ENCODE measurements at places on chromosomes 4 and X. TPM values are rescaled to one million over a fixed set of nuclear protein-coding genes. Genes with fewer than 3 reads are reported as not detected.

GRCh38 chr4:155522201-155522600 lies 144.4 kb upstream of the GUCY1A1 start:
- DNase-seq = no peak

DNA sequence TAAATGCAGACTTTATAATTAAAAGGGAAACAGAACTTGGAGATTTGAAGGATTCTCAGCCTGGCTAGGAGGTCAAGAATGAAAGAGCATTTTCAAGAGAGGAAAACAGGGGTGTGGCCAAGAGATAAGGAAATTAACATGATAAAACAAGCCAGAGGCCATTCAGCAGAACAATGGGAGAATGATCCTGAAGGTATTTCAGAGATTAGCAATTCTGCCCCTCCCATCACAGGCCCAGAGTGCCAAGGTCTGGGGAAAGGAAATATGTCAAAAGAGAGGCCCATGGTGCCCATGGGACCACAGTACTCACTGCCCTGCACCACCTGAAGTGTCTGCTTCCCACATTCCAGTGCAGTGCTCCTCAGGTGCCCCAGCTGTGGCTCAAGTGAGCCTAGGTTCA lies 188.5 kb upstream of the STS start:
- no peak for DNase-seq

DNA sequence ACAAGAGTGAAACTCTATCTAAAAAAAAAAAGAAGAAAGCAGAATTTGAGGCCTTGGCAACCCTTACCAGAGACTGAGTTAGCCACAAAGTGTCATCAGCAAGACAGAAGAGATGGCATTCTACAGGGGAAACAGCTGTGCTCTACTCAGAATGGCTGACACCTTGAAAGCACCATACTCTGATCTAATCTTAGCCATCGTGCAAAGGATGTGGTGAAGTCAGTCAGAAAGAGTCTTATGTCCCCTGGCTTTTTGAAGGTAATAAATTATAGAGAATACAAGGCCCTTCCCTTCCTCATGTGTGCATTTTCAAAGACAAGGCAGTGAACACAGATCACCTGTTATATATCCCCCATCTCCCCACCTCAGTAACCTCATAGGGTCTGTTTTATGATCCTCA lies 13.2 kb downstream of the CLNK start:
- DNase-seq = no peak

DNA sequence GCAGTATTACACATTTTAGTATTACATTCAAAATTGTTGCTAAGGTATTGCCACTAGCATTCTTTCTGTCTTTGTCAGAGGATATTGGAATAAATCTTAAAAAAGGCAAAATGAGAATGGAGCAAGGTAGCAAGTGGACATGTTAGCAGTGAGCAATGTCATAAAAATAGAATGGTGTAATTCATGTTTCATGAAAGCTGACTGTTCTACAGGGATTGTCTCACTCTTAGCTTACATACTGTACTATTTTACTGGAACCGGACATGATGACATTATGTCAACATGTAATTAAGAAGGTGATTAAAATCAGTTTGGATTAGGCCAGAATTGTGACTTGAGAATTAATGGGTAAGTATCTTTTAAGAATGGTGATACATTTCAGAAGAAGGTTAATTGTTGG lies 1086.2 kb downstream of the STIM2 start:
- no peak for DNase-seq

- no peak for DNase-seq
Observed at GRCh38 chr4:70931347-70931746, 29.2 kb downstream of the MOB1B start.

GRCh38 chr4:122775039-122775438 lies 42.5 kb downstream of the BBS12 start:
- no peak for DNase-seq

GRCh38 chrX:12919620-12920019 lies 13.2 kb downstream of the TLR8 start:
- DNase-seq = no peak

DNA sequence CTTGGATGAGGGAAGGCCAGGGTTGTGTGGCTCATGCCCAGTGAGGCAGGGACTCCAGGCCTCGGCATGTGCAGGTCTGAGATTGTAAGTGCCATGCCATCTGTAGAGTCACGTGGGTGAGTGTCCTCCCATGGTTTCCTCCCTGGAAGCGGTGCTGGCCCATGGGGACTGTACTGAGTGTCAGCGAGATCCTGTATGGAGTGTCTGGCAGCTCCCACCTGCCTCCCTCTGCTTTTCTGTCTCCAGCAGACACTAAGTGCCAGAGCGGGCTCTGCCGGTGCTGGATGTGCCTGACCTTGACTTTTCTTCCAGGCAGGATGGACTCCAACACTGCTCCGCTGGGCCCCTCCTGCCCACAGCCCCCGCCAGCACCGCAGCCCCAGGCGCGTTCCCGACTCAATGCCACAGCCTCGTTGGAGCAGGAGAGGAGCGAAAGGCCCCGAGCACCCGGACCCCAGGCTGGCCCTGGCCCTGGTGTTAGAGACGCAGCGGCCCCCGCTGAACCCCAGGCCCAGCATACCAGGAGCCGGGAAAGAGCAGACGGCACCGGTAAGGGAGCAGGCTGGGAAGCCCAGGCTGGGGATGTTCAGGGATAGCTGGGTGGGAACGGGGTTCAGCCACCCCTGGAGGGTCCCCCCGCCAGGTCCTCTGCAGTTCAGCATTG lies 7.6 kb downstream of the WFS1 start:
- DNase-seq = no peak

- DNase-seq = no peak
Observed at GRCh38 chr4:168509786-168510185, 12.9 kb downstream of the PALLD start.

DNA sequence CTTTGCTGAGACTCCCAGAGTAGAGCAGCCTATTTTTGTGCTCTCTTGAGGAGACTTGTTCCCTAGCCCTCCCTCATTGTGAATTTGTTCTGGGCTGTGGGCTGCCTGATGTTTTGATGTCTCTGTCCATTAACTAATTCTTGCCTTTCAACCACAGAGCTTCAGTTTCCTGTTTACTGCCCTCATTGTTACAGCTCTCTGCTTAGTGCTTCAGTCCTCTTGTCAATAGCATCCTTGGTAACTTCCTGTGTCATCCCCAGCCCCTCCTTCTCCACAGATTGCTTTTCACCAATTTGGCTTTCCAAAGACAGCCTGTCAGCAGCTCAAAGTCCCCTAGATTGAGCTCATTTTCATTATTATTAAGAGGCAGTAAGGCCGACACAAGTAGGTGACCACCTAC lies 69.9 kb downstream of the COX7B2 start:
- no peak for DNase-seq

GRCh38 chrX:22742174-22742573 lies 257.6 kb upstream of the DDX53 start:
- DNase-seq = no peak

DNA sequence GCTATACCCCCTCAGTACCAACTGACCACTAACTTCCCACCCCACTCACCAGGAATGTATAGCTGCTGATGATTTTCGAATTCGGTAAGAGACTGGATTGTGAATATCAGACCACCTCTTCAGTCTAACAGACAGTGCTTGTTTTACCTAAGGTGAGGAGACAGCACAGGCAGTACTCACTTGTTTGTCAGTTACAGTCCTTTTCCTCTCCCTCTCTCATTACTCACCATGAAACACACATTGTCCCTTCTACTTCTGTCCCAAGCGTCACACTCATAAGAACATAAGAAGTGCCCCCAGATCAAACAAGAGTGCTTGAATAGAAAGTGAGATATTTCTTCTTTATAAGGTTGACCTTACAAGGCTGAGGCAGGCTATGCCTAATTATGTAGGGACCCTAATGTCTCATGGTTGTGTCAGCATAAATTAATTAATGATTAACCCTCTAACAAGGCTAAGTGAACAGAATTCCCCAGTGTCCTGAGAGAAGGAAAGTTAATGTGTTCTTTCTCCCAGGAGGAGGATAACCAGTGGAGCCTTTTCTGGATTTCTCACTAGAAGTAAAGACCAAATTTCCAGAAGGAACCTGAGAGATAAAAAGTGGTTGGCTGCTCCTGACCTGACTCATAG lies 32.2 kb downstream of the ZCCHC12 start:
- no peak for DNase-seq

- no peak for DNase-seq
Observed at GRCh38 chr4:65023081-65023480, 613.8 kb upstream of the TECRL start.

DNA sequence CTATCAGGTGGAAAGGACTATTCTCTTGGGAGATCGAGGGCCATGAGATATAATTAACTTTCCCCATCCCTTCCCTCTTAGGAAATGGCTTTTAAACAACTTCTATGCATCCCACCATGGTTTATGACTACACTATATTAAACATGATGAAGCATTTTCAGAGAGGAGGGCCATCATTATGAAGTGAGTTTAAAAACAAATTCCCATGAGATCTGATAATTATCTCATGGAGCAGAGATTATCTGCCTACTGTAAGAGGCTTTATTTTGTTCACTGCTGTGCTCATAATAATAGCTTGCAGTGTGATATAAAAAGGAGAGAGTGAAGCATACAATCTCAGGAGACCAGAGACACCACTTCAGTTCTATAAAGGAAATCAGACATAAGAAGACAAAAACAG lies 330.5 kb upstream of the ZFP42 start:
- DNase-seq = no peak

- peak; percentile 93 for DNase-seq
Observed at GRCh38 chr4:106315968-106316772, at the start of the genes AIMP1 and TBCK. AIMP1 (plus strand) TSS chr4:106316550; CDS start chr4:106325010, 8,460 bp downstream. TBCK (minus strand) TSS chr4:106316209; CDS start chr4:106308960, 7,249 bp downstream.

- DNase-seq = no peak
Observed at GRCh38 chr4:52376132-52376704, 282.9 kb downstream of the USP46 start.

DNA sequence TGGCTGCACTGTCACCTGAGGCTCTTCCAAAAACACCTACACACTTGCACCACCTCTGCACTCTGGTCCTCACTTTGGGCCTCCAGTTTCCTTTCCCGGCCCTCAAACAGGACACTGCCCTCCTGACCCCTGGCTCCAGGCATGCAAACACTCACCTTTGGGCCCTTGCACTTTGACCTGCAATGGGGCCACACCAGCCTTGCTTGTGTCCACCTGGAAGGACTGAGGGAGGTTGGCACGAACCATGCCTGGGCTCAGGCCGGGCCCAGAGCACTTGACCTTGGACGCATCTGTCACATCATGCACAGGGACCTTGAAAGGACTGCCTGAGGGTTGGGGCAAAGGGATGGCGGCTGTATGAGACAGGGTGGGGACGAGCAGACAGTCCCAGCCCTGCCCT lies 15.6 kb downstream of the FLNA start:
- DNase-seq = no peak

DNA sequence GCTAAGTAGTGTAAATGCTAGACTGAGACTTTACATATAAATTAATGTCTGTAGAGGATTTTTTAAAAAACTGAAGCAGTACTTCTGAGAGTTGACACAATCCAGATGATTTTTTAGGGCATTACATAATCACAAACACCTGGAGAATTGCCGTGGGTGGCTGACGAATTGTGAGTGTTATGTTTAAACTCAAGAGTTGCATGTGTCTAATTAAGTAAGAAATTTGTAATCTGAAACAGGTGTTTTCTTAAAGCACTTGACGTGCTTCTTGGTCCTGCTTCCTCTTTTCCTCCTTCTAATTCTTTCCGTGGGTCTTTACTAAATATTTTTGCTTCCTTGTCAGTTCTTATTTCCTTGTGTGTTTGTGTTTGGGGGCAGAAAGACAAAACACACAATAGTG lies 27.8 kb downstream of the PIR start:
- no peak for DNase-seq

CYBB gene
- 225 TPM for total RNA-seq

TENM3 gene
- 5.6 TPM for total RNA-seq

PNMA6A gene
- 0.87 TPM for total RNA-seq

PCDH11X gene
- not detected for total RNA-seq

DKK2 gene
- 15.1 TPM for total RNA-seq

C4orf36 gene
- total RNA-seq = 2.3 TPM

HPSE gene
- 5.6 TPM for total RNA-seq

TBX22 gene
- not detected for total RNA-seq

ANOS1 gene
- total RNA-seq = 49.7 TPM
